ENCODE measurements at places on chromosomes 3 and 15. TPM values are rescaled to one million over a fixed set of nuclear protein-coding genes. Genes with fewer than 3 reads are reported as not detected.
A peak's percentile ranks its signal among the peaks of the same experiment; 100 is the strongest.

- no peak overlapping the region for H3K27ac ChIP-seq
- H3K36me3 ChIP-seq: no peaks in the 10 kb centered on the region
- DNase-seq: no peak
These were observed 59.9 kb downstream of the SLC6A11 start for GRCh38 chr3:10875914-10876313.

- no peak overlapping the region for H3K27ac ChIP-seq
- peak; percentile 77 for DNase-seq
- H3K4me1 ChIP-seq: peaks cover 15% of the 10 kb centered on the region
- H3K36me3 ChIP-seq: no peaks in the 10 kb centered on the region
- H3K4me3 ChIP-seq: no peak overlapping the region
- no peaks in the 10 kb centered on the region for H3K27me3 ChIP-seq
These were observed 1.7 kb upstream of the SLC9A9 start for GRCh38 chr3:143849854-143850549.

DNA sequence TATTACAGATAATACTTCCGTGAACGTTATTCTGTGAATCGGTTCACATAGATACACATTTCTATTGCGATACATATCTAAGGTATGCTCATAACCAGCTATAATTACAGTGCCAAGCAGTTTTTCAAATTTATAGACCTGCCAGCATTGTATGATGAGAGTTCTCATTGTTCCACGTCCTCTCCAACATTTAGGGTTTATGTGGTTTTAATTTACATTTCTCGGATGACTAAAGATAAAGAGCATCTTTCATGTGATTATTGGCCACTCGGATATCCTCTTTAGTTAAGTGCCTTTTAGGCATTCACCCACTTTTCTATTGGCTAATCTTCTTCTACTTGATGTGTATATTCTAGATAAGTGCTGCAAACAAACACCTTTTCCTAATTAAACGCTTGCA is 134.7 kb upstream of the CCDC54 start:
- no peak overlapping the region for H3K4me3 ChIP-seq
- no peaks in the 10 kb centered on the region for H3K36me3 ChIP-seq
- DNase-seq: no peak
- no peaks in the 10 kb centered on the region for H3K27me3 ChIP-seq

- peak; percentile 25 for DNase-seq
- H3K27me3 ChIP-seq: peaks cover 3% of the 10 kb centered on the region
- H3K4me1 ChIP-seq: peaks cover 10% of the 10 kb centered on the region
- no peak overlapping the region for H3K27ac ChIP-seq
- no peaks in the 10 kb centered on the region for H3K36me3 ChIP-seq
These were observed 58.4 kb upstream of the ABHD17C start for GRCh38 chr15:80636675-80637074.

DNA sequence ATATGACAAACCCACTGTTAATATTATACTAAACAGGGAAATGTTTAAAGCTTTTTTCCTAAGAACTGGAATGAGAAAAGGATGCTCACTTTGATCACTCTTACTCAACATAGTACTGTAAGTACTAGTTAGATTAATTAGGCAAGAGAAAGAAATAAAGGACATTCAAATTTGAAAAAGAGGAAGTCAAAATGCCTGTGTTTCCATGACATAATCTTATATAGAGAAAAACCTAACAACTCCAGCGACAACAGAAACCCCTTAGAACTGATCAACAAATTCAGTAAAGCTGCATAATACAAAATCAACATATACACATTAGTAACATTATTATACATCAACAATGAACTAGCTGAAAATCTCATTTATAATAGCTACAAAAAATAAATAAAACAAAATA is 200.6 kb upstream of the ROBO1 start:
- H3K4me3 ChIP-seq: no peak overlapping the region
- no peak for DNase-seq
- no peak overlapping the region for H3K27ac ChIP-seq
- H3K36me3 ChIP-seq: no peaks in the 10 kb centered on the region

GRCh38 chr3:193021506-193022010 is 103.9 kb upstream of the MB21D2 start:
- no peak overlapping the region for H3K27ac ChIP-seq
- H3K4me1 ChIP-seq: no peaks in the 10 kb centered on the region
- no peak overlapping the region for H3K4me3 ChIP-seq
- no peaks in the 10 kb centered on the region for H3K27me3 ChIP-seq
- DNase-seq: no peak

DNA sequence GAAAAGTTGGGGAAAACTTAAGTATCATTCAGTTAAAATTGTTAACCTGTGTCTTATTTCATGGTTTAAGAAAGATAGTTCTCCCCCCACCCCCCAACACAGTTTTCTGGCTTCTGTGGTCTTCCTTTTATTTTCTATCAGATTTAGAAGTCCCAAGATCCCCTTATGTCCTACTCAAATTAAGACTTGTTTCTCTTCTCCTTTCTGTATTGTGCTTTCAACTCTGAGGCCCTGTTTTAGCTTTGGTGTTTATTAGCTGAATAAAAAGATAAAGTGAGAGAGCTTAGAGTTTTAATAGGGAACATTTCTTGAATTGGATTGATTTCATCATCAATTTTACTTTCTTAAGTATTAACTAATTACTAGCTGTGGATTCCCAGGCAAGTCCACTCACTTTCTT is 62.6 kb downstream of the AKAP13 start:
- no peaks in the 10 kb centered on the region for H3K27me3 ChIP-seq
- no peaks in the 10 kb centered on the region for H3K4me1 ChIP-seq
- no peak for DNase-seq

DNA sequence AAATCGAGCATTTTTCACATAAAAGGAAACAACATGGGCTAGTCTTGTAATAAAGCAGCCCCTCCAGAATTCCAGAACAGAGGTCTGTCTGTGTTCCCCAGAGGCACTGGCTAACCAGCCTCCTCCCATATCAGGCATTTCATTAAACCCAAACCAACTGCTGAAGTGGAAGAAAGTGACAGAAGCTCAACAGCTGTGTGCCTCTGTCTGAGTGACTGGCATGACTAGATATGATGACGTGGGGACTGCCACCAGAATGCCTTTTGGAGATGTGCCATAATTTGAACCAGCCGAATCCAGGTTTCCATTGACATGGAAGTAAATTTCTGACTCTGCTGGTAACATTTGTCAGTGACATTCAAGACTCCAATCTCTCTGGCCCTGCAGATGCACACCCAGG is 8.7 kb downstream of the LIMD1 start:
- no peak for DNase-seq
- H3K4me3 ChIP-seq: no peak overlapping the region
- peaks cover 3% of the 10 kb centered on the region for H3K36me3 ChIP-seq
- H3K4me1 ChIP-seq: peaks cover 11% of the 10 kb centered on the region

GRCh38 chr15:79981831-79982455 is 10.9 kb upstream of the BCL2A1 start:
- no peak overlapping the region for H3K4me3 ChIP-seq
- no peak overlapping the region for H3K27ac ChIP-seq
- peaks cover 3% of the 10 kb centered on the region for H3K27me3 ChIP-seq
- H3K4me1 ChIP-seq: no peaks in the 10 kb centered on the region
- no peak for DNase-seq

- H3K36me3 ChIP-seq: no peaks in the 10 kb centered on the region
- no peak overlapping the region for H3K27ac ChIP-seq
- H3K4me1 ChIP-seq: peaks cover 22% of the 10 kb centered on the region
- no peak for DNase-seq
These were observed 156.9 kb downstream of the SUCNR1 start for GRCh38 chr3:152030320-152030719.

DNA sequence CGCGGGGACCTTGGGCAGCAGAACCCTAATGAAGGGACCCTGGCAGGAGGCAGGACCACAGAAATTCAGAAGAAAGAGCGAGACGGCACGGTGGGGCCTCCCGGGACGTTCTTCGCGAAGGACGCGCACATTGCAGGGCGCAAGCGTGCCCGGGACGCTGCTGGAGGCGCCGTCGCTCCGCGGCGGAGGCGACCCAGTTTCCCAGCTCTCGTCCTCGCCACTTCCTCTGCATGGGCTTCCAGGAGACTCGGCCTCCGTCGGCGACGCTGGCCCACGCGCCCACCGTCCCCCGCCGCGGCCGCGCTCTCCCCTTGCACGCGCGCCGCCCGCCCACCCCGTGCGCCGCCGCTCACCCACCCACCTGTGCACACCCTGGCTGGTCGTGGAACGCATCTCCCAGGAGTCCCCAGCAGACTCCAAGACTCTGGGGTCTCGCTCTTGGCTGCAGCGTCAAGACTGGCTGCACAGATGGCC is 31.8 kb upstream of the SMAD3 start:
- H3K27me3 ChIP-seq: no peaks in the 10 kb centered on the region
- no peak for DNase-seq
- H3K36me3 ChIP-seq: no peaks in the 10 kb centered on the region
- no peak overlapping the region for H3K27ac ChIP-seq
- peaks cover 19% of the 10 kb centered on the region for H3K4me1 ChIP-seq

- H3K27ac ChIP-seq: no peak overlapping the region
- DNase-seq: no peak
- no peaks in the 10 kb centered on the region for H3K27me3 ChIP-seq
These were observed 72.5 kb downstream of the VPS8 start for GRCh38 chr3:184884359-184885017.

DNA sequence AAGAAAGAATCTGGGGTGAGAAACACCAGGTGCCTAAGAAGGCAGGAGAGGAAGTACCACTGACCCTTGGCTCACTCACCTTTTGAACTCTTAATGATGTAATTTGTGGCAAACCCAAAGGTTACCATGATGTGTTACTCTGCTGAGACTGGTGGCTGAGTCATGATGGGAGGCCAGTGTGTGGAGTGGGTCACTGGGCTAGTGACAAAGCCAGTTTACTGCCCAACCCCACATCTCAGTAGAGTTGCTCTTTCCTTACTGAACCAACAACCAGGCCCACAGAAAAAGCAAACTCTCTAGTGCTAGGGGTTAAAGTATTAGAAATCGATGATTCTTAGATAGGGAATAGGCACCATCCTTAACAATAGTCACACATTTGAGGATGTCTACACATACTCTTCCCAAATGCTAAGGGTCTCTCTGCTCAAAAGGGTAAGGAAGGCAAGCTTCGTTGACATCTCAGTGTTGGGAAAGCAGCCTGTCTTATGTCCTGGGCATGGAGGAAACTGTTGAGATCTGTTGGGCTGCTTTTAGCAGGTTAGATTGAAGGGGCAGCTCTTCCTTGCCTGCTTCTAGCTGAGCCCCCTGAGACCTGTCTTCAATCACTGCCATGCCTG is 3.1 kb downstream of the RBP2 start:
- H3K27me3 ChIP-seq: no peaks in the 10 kb centered on the region
- no peak overlapping the region for H3K27ac ChIP-seq
- no peak for DNase-seq

- H3K27ac ChIP-seq: no peak overlapping the region
- peaks cover 9% of the 10 kb centered on the region for H3K4me1 ChIP-seq
- H3K4me3 ChIP-seq: no peak overlapping the region
- peaks cover 3% of the 10 kb centered on the region for H3K36me3 ChIP-seq
- DNase-seq: no peak
These were observed 4.8 kb downstream of the CIB1 start for GRCh38 chr15:90228960-90229359.

- DNase-seq: no peak
- H3K4me3 ChIP-seq: no peak overlapping the region
- peaks cover 2% of the 10 kb centered on the region for H3K27me3 ChIP-seq
- no peaks in the 10 kb centered on the region for H3K36me3 ChIP-seq
- H3K4me1 ChIP-seq: no peaks in the 10 kb centered on the region
These were observed 144.4 kb downstream of the MYLK start for GRCh38 chr3:123739754-123740153.

- H3K36me3 ChIP-seq: no peaks in the 10 kb centered on the region
- H3K4me1 ChIP-seq: peaks cover 5% of the 10 kb centered on the region
- no peak overlapping the region for H3K4me3 ChIP-seq
- peaks cover 3% of the 10 kb centered on the region for H3K27me3 ChIP-seq
- peak overlapping the region; percentile 23 for H3K27ac ChIP-seq
These were observed 64.8 kb downstream of the BOC start for GRCh38 chr3:113275929-113276750.

DNA sequence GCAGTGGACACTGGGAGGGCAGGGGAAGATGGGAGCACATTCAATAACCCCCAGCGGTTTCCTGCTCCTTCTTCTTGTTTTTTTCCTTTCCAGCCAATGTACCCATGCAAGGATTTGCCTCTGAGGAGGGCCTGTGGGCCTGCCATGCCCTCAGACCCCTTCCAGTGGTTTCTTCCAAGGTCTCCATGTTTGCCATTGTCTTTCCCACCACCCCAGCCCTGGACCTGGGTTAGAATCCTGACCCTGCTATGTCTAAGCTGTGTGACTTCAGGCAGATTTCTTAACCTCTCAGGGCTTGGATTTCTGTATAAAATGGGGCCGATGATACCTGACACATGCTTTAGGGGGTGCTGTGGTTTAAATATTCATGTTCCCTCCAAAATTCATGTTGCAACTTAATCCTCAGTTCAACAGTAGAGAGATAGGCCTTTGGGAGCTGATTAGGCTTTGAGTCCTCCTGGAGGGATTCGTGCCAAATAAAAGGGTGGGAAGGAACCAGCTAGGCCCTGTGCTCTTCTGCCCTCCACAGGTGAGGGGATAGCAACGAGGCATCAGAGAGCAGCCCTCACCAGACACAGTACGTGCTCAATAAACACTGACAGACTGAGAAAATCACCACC is 46.3 kb upstream of the FLNB start:
- peak; percentile 58 for DNase-seq
- H3K27ac ChIP-seq: no peak overlapping the region
- H3K36me3 ChIP-seq: no peaks in the 10 kb centered on the region
- peaks cover 17% of the 10 kb centered on the region for H3K4me1 ChIP-seq

Gene FMN1
- total RNA-seq: 0.29 TPM

Gene ENTPD3
- not detected for total RNA-seq

Gene GOLGA6D
- total RNA-seq: not detected

Gene OR5H6
- total RNA-seq: not detected

Gene CELSR3
- 0.71 TPM for total RNA-seq

Gene ATP8B4
- total RNA-seq: not detected

Gene ATP13A5
- not detected for total RNA-seq

Gene TUSC7
- total RNA-seq: not detected

All from endothelial cell of umbilical vein (primary cell).